ENCODE measurements at places on chromosomes 4 and X.

DNA sequence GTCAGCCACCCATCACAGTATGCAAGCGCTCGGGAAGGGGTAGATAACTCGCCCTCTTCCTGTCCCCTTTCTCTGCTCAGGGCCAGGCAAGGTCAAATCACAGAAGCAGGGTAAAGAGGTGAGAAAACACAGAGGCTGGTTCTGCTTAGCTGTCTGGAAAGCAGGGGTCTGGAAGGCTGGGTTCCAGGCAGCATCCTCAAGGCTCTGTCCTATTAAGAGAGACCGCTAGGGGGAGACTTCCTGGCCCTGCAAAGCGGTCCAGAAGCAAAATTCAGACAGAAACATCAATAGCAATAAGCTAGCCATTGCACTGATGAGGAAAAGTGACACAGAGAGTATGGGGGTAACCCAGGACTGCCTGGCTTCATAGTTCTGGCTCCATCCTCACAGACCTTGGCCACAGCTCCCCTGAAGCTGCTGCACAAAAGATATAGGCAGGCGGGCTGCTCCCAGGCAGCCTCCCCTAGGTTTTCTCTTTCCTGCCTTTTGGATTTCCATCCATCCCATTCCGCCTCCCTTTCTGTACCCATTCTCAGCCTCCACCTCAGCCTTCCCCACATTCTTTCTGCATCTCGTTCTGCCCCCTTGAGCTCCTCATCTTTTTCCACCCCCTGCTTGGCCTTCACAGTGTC lies 308.5 kb downstream of the EVC2 start:
- DNase-seq, result no peak

DNA sequence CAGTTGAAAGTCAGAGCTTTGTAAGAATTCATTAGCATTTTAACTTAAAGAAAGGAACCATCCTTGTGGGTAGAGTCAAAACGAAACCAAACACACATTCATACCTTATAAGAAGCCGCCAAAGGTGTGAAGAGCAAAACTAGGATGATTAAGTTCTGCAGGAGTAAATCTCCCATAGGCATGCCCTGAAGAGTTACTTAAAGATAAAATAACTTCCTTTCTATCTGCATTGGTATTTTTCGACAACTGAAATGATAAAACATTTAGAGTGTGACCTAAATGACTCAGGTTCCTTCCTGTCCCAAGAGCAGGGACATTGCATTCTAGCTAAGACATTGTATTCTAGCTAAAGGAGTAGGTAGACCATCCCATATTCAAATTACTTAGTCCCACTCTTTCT lies 75.3 kb downstream of the BCOR start:
- no peak for DNase-seq

DNA sequence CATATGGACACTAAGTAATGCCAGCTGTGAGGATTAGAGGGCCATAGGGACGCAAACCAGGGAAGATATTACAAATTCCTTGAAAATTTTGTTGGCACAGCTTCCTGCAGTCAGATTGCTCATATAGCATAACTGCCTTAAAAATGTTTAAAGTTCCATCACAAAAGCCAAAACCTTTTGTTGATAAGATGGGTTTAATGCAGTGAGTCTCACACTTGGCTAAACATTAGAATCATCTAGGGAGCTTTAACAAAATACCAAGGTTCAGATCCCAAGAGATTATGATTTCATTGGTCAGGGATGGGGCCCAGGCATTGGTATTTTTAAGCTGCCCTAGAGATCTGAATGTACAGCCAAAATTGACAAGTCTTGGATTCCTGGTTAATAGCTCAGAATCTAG lies 376.5 kb upstream of the MAD2L1 start:
- DNase-seq, result no peak

DNA sequence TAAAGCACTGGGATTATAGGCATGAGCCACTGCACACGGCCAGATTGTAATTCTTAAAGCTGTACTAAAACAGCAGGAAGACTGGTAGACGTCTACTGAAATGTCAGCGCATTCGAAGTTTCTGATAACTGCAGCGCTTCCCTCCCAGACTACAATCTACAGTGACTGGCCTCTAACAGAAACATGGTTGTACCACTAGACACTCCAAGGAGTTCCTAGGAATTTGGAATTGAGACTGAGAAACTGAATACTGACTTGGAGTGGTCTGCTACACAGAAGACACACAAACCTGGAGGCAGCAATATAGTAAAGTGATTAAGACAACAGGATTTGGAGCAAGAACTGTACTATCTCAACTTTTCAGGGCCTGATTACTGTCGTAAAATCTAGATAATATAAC lies 937 bp downstream of the HELQ start:
- DNase-seq, result no peak

DNA sequence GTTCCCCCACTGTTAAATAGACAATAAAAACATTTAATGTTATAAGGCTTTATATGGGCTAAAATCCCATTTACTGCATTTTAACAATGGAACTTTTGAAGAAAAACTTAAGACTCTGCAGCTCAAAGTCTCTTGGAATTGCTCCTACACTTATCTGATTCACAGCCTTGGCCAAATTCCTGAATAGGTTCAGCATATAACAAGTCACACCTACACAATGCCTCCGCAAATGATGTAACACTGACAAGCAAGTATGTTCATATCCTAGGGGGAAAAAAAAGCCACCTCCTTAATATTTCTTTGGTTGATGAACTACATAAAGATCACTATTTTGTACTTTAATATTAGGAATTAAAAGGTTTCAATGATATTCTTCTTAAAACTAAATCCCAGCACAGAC lies 34.5 kb downstream of the RPS6KA6 start:
- DNase-seq, result no peak

GRCh38 chrX:103687696-103688201 lies 1.2 kb upstream of the MORF4L2 start:
- DNase-seq, result no peak

GRCh38 chrX:71532078-71532752 lies 689 bp upstream of the OGT start:
- DNase-seq, result no peak

DNA sequence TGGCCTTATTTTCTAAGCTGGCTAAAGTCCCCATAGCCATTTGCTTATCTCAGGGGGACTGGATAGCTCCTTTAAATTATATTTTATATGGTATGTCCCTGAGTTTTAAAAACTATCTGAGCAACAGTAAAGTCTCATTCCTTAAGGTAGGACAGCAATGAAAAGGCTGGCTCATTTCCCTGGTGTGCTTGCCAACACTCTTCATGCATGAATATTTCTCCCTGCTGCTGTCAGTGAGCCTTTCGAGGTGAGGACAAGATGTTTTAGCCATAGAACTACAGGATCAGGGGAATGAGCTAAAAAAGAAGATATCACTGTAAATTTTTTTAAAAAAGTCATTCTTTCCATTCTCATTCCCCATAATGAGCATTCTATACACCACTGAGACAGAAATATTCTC lies 427.3 kb upstream of the FAM241A start:
- no peak for DNase-seq

Data from stimulated activated CD8-positive, alpha-beta memory T cell treated with anti-CD3 and anti-CD28 coated beads, Interleukin-7, amount 100 ng/mL, for 1 hour (primary cell).